ENCODE measurements at places on chromosomes 16 and 17.

GRCh38 chr16:24635900-24636610, 93.4 kb upstream of the TNRC6A start:
- no peak for DNase-seq

- peak; percentile 74 for DNase-seq
Observed at GRCh38 chr16:67883872-67884261, 818 bp upstream of the NRN1L start.

- DNase-seq = no peak
Observed at GRCh38 chr16:51313198-51313597, 162.1 kb upstream of the SALL1 start.

- no peak for DNase-seq
Observed at GRCh38 chr17:49862781-49863331, 15.0 kb upstream of the TAC4 start.

DNA sequence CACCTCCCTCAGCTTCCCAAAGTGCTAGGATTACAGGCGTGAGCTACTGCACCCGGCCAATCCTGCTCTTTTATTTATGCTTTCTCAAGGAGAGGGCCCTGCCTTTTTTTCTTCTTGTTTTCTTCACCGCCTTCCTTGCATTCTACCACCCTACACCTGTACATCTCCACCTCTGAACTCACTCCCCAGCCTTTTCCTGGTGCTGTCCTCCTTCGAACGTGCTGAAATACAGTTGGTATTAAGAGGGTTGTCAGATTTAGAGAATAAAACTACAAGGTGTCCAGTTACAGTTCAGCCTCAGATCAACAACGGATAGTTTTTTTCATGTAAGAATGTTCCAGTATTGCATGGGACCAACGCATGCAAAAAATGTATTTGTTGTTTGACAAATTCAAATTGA, 1.7 kb downstream of the PIRT start:
- no peak for DNase-seq

DNA sequence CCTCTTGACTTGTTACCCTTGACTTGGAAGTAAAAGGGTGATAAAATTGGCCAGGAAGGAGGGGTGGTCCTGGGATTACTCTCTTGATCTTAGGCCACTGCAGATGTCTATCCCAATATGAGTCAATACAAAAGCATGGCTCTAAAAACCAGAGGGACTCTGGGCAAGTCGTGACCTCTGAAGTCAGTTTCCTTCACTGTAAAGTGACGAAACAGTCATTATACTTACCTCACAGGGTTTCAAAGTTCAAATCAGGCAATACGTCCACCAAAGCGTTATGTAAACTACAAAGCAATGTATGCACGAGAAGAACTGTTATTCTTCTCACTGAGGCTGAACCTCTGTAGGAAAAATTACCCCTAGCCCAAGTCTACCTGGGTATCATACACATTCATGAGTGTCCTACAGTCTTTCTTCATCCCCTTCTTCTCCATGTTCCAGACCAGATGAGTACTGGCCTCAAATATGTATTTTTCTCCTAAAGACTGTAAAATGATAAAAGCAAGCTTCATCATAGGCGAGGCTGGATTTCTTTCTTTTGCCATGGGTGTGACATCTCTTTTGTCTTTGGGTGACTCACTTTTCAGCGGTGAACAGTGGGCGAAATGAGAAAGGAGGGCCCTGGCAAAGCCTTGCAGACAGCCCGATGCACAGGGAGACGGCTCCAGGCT, 34.5 kb upstream of the CLEC18B start:
- DNase-seq = no peak

- DNase-seq = no peak
Observed at GRCh38 chr16:84086341-84086740, 30.4 kb downstream of the MBTPS1 start.

DNA sequence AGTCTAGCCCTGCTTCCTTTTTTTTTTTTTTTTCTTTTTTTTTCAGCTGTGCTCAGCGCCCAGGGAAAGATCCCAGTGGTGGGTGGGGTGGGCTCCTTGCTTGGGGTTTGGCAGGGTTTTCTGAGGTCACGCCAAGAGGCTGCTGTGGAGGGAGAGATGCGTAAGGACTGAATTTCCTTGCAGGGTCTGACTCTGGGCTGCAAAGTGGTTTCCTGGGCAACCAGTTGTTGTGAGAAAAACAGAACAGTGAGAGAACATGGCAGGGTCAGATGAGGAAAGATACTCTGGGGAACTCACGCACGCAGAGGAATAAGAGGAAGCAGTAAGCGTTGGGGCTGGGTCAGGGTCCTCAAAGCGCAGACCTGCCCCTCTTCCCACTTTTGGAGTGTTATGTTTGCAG, 119.5 kb downstream of the IRF8 start:
- peak; percentile 45 for DNase-seq

DNA sequence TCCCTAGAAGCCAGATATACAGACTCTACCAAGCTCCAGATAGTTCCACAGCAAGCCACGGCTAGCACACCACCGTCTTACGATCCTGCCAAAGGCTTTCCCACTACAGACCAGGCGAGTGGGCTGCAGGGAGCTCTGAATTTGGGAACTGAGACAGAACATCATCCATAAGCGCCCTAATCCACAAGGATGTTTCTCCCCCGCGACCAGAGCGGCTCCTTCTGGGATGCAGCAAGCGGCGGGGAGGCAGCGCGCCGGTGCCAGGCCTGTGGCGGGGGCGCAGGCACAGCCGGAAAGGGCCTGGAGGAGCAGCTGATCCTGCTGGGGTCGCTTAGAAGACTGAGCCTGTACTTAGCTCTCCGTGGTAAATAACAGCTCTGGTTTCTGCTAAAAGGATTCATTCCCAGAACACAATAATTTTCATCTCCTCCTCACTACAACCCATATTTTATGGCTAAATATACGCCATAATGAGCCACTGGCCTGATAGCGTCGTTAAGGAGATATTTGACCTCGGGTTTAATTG, 16.2 kb upstream of the FOXF1 start:
- no peak for DNase-seq

- DNase-seq = no peak
Observed at GRCh38 chr16:30867747-30868146, 26.1 kb downstream of the BCL7C start.

GRCh38 chr16:27236635-27237218, 31.8 kb downstream of the NSMCE1 start:
- peak; percentile 65 for DNase-seq

DNA sequence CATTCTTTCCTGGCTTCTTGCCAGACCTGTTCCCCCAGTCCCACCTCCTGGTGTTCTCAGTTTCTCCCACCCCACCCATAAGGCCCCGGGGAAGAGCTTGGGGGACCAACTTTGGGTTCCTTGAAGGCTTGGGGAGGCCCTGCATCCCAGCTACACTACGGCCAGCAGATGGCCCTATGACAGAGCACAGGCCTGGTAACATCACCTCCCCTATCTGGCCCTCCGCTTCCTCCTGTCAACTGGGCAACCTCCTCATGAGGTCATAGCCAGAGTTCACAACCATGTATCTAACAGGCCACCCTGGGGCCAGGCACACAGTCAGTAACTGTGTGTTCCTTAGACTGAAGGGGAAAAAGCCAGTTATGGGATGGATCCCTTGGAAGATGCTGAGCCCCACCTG, 31.4 kb downstream of the MYO15A start:
- DNase-seq = no peak

DNA sequence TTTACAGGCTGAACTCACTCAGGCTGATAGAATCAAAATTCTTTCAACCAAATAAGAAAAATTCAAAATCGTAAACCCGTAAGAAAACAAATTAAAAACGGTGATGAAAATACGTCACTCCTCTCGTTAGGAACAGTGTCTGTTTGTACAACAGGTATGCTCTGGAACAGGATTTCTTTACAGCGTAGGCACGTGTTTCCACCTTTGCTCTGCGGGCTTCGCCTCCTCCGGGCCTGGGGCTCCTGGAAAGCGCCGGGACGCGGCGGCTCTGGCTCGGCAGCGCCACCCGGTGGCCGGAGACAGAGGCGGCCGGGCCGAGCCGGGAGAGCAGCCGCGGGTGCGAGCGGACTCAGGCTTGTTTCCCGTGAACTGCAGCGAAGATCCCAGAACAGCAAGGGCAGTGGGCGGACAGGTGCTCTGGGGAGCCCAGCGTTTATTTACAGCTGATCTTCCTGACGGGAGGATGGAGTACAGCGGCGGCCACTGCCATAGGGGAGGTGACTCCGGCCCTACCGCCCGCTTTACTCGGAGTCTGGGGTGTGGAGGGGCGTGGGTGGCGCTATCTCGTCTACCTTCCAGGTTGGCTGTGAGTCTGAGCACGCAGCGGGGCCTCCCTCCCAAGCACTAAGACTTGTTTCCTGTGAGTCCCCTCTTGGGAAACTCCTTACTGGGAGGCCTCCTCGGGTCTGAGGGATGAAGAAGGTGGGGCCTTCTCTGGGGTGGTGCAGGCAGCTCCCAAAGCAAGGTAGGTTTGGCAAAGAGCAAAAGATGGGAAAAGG, 40.5 kb upstream of the ATP2A3 start:
- DNase-seq = peak; percentile 48

- DNase-seq = peak; percentile 86
Observed at GRCh38 chr17:81394921-81395599, at the start of gene BAHCC1. Gene BAHCC1, plus strand, starts transcription at chr17:81395457. Its CDS starts 4,283 bp downstream, at chr17:81399740.

DNA sequence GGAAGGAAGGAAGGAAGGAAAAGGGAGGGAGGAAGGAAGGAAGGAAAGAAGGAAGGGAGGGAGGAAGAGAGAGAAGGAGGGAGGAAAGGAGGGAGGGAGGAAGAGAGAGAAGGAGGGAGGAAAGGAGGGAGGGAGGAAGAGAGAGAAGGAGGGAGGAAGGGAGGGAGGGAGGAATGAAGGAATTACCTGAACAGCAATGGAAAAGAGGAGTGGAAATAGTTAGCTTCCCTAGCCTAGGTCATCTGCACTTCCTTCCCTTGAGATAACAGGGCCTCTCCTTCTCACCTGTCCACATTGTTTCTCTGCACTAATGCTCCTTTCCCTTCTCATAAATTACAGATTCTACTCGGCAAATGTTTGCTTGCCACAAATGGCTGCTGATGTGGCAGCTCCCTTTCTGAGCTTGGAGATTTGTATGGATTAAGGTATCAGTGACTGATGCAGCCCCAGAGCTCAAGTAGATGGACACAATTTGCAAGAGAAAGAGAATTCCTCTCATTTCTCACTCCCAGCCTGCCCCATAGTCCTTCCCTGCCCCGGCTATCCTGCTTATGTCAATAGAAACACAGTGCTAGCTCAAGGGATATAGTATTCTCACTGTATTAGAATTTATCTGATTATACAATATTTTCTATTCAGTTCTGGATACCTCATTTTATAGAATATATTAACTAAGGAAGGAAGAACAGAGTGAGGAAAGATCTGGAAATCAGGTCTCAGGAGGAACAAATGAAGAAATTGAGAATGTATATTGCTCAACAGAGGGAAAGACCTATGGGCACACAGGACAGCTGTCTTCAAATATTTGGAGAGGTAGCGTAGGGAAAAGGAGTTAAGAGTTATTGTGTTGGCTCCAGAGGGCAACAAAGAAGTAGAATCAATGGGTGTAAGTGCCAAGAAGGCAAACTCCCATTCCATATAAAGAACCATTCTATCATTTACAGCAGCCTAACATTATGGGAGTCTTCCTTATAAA, 14.6 kb downstream of the HOXB1 start:
- DNase-seq = no peak

GRCh38 chr16:19892902-19893301, 8.3 kb upstream of the GPRC5B start:
- DNase-seq = no peak

GRCh38 chr17:51200846-51201245, 34.6 kb downstream of the NME2 start:
- DNase-seq = no peak

DNA sequence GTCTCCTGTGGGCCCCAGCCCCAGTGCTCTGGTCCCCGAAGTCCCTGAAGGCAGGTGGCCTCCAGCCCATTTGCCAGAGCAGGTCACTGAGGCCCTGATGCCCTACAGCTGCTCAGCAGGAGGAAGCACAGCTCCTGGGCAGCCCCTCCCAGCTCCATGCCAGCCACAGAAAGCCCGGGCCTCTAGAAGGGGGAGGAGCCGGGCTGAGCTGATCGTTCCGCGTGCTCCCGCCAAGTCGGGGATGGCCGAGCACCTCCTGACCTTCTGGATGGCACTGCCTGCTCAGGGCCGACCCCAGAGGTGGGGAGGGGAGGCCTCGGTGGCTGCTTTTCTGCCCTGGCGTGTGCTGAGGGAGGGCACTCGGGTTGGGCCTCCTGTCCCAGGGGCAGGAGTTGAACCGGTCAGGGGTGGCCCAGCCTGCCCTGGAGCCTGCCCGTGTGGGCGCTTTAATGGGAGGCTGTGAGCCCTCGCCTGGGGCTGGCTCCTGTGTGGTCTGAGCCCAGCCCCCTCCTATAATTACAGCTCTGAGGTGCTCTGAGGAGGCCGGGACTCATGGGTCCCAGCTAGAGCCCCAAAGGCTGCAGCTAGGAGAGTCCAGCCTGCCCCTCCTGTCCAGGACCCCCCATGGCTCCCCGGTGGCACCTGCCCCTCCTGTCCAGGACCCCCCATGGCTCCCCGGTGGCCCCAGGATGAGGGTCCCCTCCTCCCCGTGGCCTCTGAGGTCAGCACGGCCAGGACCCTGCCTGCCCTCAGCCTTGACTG, 29.7 kb downstream of the ZFPM1 start:
- DNase-seq = no peak

- no peak for DNase-seq
Observed at GRCh38 chr16:57985204-57986181, 14.6 kb upstream of the CNGB1 start.

- DNase-seq = no peak
Observed at GRCh38 chr17:10549096-10549842, at the start of gene MYH2. Gene MYH2, minus strand, starts transcription at chr17:10549658. Its CDS starts 1,738 bp downstream, at chr17:10547920.

GRCh38 chr17:58308173-58308984, 20.2 kb downstream of the TSPOAP1 start:
- DNase-seq = no peak

GRCh38 chr17:58277107-58277801, 3.5 kb downstream of the MPO start:
- DNase-seq = peak; percentile 48

DNA sequence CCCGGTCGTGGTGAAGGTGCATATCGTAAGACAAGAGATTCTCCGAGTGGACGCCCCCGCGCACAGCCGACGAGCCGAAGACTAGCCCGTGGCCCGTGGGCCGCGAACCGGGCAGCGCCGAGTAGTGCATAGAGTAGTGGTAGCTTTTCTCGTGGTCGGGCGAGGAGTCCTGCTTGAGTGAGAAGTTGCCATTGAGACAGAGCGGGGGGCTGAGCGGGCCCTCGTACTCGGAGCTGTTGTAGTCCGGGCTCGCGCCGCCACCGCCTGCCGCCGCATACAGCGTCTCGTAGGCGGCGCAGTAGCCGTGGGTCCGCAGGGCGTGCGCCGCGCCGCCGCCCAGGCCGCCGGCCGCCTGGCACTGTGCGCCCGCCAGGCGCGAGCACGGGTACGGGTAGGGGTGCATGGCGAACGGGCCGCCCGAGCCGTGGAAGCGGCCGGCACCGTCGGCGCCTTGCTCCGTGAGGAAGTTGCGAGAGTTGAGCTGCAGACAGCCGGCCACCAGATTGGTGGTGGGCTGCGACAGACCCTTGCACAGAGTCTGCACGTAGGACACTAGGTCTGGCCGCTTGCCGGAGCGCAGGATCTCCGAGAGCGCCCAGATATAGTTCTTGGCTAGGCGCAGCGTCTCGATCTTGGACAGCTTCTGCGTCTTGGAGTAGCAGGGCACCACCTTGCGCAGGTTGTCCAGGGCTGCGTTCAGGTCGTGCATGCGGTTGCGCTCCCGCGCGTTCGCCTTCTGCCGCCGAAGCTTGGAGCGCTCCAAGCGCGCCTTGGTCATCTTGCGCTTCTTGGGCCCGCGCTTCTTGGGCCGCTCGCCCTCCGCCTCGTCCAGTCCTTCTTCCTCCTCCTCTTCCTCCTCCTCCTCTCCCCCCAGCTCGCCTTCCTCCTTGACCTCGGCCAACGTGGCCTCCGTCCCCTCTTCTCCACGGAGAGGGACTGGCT, 2.0 kb downstream of the NEUROD2 start:
- DNase-seq = no peak

Measured in CD4-positive, alpha-beta T cell treated with Interleukin-17A for 1 hour (primary cell).